GM20000 (cell line): ENCODE measurements at places on chromosomes 2 and 18.
A peak's percentile ranks its signal among the peaks of the same experiment; 100 is the strongest.

DNA sequence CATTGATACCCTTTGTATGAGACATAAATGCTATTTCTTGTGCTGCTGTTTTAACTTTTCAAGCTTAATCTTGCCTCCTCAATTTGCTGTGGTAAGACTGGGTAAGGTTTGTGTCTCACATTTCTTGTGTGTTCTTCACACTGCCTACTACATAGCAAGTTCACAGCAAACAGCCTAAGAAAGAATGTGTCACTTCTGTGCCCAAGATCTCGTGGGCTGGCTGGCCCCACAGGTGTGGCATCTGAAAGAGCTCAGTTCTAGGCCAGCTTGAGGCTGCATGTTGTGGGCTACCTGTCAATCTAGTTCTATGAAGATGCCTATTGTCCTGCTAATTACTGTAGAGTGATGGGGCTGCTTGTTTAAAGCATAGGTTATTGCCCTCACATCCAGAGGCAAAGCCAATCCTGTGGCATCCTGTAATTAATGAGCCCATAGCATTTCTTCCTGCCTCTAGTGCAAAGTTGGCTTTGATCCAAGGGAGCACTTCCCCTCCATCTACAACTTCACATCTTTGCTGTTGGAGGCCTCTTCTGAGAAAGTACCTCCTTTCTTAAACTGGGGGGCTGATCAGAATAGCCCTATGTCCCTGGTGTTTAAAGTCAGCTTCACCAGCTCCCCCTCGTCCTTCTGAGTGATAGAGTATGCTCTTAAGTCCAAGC, 40.9 kb upstream of the ASPRV1 start:
- no peak for DNase-seq

- no peak for DNase-seq
Observed at GRCh38 chr2:239162141-239162821, 238.5 kb downstream of the HDAC4 start.

- no peak for DNase-seq
Observed at GRCh38 chr2:229230256-229230655, 40.8 kb downstream of the PID1 start.

GRCh38 chr18:3345885-3346284, 84.0 kb downstream of the MYL12B start:
- no peak for DNase-seq

GRCh38 chr2:112884869-112885505, 26.0 kb upstream of the IL37 start:
- peak; percentile 81 for DNase-seq

GRCh38 chr2:104850361-104851290, 3.3 kb upstream of the POU3F3 start:
- peak; percentile 26 for DNase-seq

GRCh38 chr2:120105360-120105759, 92.5 kb downstream of the EPB41L5 start:
- DNase-seq: peak; percentile 15

GRCh38 chr18:3826021-3826420, 376.0 kb downstream of the TGIF1 start:
- DNase-seq: no peak

GRCh38 chr18:61651880-61652268, 240.9 kb downstream of the RNF152 start:
- DNase-seq: no peak

DNA sequence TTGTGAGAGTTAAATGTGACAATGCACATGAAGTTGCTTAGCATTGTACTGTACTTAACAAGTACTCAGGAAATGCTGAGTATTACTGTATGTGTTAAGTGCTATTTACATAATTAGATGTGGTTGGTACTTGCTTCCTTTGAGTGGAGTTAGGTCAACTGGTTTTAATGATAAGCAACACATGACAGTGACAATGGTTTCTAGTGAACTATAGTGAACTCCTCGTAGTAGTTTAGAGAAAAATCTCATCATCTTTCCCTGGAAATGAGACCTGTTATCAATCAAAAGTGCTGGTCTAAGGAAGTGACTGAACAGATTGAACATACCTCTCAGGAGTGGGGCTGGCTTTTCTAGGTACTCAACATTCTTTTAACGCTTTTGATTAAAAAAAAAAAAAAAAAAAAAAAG, 29.2 kb upstream of the ZDBF2 start:
- no peak for DNase-seq

- no peak for DNase-seq
Observed at GRCh38 chr18:74775239-74775638, 177.6 kb downstream of the ZNF407 start.

- DNase-seq: no peak
Observed at GRCh38 chr2:102185347-102185746, 1.5 kb upstream of the IL1RL2 start.

GRCh38 chr2:109376115-109376514, 237.7 kb downstream of the SEPTIN10 start:
- DNase-seq: no peak

DNA sequence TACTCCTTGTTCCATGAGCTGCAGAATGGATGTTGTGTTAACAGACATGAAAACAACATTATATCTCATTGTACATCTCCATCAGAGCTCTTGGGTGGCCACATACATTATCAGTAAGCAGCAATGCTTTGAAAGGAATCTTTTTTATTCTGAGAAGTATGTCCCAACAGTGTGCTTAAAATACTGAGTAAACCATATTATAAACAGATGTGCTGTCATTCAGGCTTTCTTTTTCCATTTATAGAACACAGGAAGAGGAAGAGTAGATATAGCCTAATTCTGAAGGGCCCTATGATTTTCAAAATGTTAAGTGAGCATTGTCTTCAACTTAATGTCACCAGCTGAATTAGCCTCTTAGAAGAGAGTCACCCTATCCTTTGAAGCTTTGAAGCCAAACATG, 44.3 kb upstream of the CABYR start:
- DNase-seq: no peak

DNA sequence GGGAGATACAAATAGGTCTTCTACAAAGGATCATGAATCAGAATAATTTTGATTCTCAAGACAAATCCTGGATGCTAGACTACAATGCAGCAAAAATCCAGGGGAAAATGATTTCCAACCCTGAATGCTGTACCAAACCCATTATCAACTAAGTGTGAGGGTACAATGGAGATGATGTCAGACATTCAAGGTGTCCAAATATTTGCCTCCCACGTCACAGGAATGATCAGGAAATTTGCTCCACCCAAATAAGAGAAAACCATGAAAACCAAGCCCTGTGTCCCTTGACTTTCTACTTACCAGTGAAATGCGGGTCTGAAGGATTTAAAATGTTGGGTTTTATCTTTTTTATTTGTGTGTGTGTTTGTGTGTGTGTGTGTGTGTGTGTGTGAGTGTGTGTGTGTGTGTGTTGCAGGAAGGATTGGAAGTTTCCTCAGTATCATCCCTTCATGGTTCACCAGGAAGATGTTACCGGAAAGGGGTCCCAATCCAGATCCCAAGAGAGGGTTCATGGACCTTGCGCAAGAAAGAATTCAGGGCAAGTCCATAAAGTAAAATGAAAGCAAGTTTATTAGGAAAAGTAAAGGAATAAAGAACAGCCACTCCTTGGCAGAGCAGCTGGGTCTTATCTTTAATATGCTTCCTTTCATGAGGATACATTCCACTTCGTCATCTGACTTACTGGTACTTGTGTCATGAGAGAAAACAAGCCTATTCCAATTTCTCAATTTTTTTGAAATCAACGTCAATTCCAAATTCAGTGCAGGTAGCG, 61.1 kb upstream of the ID2 start:
- no peak for DNase-seq

- DNase-seq: no peak
Observed at GRCh38 chr18:55354795-55355194, 233.2 kb downstream of the TCF4 start.

GRCh38 chr2:118975133-118975532, 33.1 kb downstream of the MARCO start:
- no peak for DNase-seq

DNA sequence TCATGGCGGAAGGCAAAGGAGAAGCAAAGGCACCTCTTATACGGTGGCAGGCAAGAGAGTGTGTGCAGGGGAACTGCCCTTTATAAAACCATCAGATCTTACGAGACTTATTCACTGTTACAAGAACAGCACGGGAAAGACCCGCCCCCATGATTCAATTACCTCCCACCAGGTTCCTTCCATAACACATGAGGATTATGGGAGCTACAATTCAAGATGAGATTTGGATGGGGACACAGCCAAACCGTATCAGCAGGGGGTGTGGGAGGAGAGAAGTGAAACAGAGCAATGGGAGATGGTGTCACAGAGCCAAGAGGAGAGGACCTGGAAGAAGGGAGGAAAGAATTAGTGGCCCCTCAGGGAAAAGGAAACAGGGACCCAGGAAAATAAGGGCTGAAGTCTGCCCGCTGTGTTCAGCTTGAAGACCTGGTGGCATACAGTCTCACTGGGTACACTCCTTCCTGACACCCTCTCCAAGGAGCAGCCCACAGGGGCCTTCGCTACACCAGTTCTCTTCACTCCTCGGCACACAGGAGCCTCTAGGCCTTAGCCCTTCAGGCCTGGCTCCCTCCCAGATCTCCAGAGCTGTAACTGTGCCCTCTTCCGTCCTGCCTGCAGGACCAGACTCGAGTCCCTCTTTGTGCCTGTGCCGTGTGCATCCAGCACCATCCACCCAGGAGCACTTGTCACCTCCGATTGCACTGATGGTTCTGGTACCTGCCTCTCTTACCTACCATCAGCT, 262.1 kb downstream of the EIPR1 start:
- DNase-seq: no peak

DNA sequence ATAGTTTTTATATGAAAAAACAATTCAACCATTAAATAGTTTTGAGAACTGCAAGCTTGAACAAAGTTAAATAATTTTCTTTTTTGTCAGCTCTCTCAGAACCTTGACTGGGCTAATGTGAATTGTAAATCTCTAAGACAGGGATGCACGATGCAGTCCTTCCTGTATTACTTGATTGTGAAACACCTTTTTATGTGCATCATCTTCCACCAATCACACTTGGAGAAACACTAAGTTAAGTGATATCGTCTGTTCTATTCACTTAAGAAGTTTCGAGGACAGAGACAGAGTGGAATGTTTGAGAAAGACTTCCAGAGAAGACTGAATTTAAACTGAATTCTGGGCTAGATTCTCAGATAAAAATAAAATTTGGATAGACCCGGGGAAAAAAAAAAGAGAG, 238.2 kb downstream of the MREG start:
- no peak for DNase-seq

- no peak for DNase-seq
Observed at GRCh38 chr18:76052227-76052595, 442.8 kb downstream of the ZNF516 start.

GRCh38 chr18:9910661-9911060, 3.2 kb upstream of the VAPA start:
- no peak for DNase-seq

DNA sequence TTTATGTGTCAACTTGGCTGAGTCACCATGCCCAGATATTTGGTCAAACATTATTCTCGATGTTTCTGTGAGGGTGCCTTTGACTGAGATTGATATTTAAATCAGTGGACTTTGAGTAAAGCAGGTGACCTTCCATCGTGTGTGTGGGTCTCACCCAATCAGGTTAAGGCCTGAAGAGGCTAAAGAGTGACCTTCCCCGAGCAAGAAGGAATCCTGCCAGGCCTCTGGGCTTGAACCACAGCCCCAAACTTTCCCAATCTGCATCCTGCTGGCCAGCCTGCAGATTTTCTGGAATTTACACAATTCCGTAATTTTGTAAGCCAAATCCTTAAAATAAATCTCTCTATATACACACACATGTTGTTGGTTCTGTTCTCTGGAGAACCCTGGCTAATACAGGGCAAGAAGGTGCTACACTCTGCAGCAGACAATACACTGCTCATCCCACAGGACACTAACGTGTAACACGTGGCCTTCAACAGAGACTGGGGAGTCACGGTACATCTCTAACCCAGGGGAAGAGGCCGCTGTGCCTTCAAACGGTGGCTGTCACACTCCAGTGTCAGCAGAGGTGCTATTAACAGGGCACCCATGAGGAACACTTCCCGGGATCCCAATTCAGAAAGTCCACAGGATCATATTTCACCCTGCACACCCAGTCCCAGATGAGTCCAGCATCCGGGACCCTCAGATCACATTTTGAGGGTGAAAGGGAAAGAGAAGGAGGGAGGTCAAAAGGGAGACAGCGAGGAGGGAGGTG, 113.1 kb upstream of the ID2 start:
- no peak for DNase-seq

DNA sequence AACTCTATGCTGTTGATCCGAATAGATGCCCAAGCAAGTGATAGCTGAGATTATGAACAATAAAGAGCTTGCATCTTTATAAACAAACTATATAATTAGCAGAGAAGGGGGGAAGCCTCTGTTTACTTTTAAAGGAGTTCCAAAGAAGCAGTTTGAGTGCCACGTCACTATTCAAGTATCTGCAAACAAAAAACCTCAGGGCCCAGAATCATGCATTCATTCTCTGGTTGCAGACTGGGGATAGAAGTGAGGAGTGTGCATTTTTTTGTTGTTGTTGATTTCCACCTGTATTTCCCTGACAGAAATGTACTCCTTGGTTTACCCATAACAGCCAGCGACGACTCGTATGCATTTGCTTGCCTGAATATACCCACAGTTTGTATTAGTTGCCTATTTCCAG, 264.3 kb downstream of the PTGR3 start:
- no peak for DNase-seq

GRCh38 chr2:20676353-20677215, 9.6 kb downstream of the GDF7 start:
- no peak for DNase-seq

- no peak for DNase-seq
Observed at GRCh38 chr18:56028514-56028913, 440.5 kb upstream of the TCF4 start.

GRCh38 chr18:62964432-62964831, 249.1 kb downstream of the PHLPP1 start:
- DNase-seq: no peak

GRCh38 chr2:12514631-12515437, 201.9 kb upstream of the TRIB2 start:
- DNase-seq: no peak
